ENCODE measurements at places on chromosomes 11 and 22.

DNA sequence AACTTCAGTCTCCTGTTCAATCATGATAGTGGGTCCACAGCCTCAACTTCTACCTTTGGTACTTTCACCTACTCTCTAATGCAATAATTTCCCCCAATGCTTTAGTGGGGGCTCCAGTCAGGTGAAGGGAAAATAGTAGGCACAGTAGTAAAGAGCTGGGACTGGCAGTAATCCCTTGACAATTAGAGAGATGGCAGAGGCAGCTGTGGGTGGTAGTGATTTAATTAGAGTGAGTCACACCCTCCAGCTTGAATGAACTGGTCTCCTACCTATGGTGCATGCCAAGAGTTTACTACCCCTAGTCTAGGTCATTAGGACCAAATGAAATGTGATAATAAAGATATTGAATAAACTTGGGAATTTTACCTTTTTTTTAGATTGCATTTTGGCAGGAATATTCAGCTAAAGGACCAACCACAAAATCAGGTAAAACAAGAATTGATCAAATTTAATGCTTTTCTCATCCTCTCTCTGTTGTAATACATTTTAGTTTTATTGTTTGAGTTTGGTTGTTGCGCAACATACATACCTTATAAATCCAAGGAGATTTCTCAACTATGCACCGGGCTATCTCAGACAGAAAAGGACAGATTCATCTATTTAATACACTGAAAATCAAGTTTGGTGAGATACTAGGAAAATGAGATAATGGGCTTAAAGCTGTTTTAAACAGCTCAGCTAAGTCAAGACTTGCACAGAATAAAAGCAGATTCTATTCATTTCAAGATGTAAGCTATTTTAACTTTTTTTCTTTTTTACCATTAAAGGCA, 9.0 kb downstream of the PRRG4 start:
- no peak for DNase-seq

GRCh38 chr22:44597616-44598015, 99.6 kb upstream of the RTL6 start:
- DNase-seq, result no peak

GRCh38 chr22:29313126-29313575, 2.3 kb downstream of the RASL10A start:
- no peak for DNase-seq

DNA sequence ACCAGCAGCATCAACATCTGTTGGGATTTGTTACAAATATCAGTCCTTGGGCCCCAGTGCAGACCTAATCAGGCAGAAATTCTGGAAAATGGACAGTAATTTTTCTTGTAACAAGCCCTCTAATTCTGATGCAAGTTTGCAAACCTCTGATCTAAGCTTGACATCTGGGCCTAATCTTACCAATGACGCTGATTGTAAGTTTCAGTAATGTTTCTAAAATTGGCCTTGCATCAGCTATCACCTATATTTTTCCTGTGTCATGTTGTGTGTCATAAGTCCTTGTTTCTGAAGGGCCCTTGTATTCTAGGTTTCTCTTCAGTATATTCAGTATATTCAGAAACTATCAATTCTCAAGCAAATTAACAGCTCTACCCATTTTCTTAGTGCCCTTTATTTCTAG, 36.4 kb downstream of the ZNF215 start:
- DNase-seq, result no peak

GRCh38 chr22:31044262-31044861, 36.8 kb upstream of the SMTN start:
- DNase-seq, result no peak

DNA sequence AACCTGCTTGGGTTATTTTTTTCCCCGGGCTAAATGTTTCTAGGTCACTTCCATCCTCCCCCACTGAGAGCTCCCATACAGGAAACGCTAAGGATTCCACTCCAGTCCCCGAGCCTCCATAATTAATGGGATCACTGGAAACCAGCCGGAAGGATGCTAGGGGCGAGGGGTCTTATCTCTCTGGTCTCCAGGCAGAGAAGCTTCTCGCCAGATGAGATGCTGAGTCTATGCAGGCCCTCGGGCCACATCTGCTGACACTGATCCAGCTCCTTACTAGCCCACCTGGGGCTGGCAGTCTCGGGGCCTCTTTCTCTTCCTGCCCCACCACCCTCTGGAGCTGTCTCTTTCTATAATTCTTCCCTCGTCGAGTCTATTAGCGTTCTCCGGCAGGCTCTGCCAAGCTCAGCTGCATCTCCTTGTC, 125.9 kb upstream of the SYT13 start:
- DNase-seq, result no peak
